Left lung (tissue), 14 donors: ENCODE measurements at places on chromosomes 4 and X. TPM values are rescaled to one million over a fixed set of nuclear protein-coding genes. Genes with fewer than 3 reads are reported as not detected.
A peak's percentile ranks its signal among the peaks of the same experiment; 100 is the strongest.

DNA sequence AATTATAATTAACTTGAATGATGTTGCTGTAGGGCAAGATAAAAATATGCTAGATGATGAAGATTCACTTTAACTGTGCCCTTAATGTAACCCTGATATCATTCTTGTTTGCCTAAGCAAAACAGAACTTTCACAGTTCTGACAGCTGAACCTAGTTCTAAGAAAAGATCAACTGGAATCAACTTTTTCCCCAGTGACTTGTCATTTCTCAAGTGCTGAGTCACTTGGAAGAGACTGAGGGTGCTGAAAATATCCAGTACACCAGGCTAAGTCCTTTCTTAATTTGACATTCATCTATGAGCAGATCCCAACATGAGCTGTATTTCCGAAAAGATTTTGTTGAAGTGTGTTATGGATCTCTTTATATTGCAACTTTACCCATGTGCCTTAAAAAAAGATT is 140.4 kb downstream of the MID1IP1 start:
- DNase-seq = no peak

DNA sequence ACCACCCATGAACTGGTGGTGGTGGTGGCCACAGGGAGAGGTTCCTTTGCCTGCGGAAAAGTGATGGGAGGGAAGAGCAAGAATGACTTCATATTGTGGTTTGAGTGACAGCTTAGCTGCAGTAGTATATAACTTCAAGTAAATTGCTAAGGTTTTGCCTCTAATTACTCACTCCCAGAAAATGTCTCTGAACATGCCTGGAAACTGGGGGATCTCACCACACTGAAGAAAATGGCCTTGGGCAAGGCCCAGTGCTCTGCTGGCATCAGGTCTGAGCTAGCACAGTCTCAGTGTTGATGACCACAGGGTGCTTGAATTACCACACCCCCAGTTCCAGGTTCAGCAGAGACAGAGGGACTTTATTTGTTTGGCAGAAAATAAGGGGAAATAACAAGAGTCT is 2085.4 kb downstream of the ARAP2 start:
- DNase-seq = no peak

The SUPT20HL1 gene
- total RNA-seq = not detected

The OPRPN gene
- not detected for total RNA-seq

DNA sequence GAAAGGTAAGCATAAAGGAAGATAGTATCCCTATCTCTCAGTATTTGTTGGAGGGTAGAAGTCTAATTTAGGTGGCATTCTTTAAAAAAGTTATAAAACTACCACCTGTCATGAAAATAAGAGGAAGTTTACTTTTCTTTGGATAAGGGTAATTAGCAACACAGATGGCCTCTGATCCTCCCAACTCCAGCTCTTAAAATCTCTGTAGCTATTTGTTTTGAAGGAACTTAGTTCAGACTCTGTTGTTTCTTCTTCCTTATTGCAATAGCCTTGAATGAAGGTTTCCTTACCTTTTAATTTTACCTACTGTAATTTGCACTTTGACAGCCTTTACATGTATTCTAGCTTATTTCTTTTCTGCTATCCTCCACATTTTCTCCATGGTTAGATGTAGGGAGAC is 1261.3 kb downstream of the RAPGEF2 start:
- no peak for DNase-seq

- DNase-seq = no peak
These were observed 2.5 kb downstream of the OCIAD2 start for GRCh38 chr4:48904101-48904500.

- DNase-seq = no peak
These were observed 600.9 kb upstream of the DIPK2B start for GRCh38 chrX:45801554-45801953.

DNA sequence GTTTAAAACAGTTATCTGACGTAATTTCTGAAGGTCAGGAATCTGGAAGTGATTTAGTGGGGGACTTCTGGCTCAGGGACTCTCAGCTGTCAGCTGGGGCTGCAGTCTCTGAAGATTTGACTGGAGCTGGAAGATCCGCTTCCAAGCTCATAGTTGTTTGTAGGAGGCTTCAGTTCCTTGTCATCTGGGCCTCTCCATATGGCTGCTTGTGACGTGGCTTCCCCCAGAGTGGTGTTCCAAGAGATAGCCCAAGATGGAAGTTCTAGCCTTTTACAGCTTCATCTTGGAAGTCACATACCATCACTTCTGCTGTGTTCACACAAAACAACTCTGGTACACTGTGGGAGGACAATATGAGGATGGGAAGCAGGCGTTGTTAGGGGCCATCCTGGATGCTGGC is 2.1 kb downstream of the MPC1L start:
- DNase-seq = no peak

- peak; percentile 26 for DNase-seq
These were observed 45.7 kb downstream of the ELF2 start for GRCh38 chr4:139131209-139131870.

The MAGED2 gene
- total RNA-seq = 106 TPM

- DNase-seq = no peak
These were observed 119.2 kb downstream of the SMARCA1 start for GRCh38 chrX:129403974-129404669.

DNA sequence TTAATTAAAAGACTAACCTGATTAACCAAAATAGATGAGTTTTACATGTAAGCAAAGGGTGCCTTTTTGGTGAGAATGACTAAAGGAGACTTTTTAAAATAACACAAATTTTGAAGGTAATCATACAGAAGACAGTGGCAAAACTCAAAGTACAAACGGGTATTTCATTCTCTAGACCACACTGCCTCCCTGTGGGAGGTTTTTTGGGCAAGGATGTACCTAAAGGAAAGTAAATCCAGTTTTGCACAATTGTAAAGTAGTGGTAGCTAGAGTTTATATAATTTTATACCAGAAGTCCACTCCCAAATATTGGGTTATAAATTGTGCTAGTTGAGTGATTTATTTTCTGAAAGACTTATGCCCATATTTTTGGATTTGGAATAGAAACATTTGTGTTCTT is 201.0 kb downstream of the PAPSS1 start:
- DNase-seq = no peak
